Adipocyte (in vitro differentiated cells): ENCODE measurements at places on chromosomes 2 and 18.

DNA sequence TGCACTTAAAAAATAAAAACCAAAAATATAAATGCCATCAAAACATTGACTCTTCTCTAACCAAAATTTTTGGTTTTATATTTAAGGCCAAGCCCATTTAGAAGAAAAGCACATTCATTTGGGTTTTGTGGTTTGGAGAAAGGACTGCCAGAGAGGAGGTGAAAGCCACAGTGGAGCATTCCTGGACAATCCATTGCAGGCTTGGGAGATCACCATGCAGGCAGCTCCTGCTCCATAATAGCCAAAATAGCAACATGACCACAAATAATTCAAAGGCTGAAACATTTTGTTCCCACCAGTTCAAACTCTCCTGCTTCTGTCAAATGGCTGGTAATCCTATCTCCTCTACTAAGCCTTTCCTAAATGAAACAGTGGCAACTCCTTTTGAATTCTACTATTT is 73.5 kb downstream of the GALNT3 start:
- peak; percentile 65 for DNase-seq

DNA sequence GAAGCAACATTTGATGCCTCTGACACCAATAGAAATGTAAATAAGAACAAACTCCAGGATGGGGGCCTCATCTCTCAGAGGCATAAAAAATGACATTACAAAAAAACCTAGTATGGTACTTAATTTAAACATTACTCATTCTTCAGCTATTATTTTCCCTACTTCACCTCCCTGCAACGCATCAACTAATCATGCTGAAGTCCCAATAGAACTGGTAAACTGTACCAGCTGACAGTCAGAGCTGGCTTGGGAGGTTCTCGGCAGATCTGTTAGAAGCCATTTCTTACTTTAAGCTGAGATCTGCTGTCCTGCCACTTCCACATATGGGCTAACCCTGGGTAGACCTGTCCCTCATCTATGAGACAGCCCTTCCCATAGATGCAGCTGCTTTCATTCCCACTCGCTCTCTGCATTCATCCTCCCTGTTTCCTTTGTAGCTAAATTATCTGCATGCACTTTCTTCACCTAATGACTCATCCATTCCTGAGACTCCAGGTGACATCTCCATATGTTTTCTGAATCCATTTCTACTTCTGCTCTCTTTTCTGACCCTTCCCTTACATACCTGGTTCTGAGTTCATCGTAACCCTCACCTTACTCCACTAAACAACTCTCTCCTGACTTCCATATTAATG is 108.1 kb downstream of the AOX1 start:
- no peak for DNase-seq

DNA sequence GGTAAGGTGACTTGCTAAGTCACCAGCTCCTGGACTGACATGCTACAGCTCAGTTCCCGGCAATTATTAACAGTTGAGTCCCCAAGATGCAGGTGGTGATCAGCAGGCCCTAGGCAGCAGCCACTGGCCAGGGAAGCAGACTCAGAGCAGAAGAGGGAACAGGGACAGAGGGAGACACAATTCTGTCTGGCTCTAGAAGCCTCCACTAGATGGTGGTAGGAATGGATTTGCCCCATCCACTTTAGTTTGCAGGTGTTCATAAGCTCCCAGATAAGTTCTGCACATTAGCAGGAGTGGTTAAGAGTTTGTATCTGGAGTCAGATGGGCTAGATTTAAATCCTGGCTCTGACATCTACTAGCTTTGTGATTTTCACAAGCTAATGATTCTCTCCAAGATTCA is 25.5 kb upstream of the SLC1A4 start:
- no peak for DNase-seq

DNA sequence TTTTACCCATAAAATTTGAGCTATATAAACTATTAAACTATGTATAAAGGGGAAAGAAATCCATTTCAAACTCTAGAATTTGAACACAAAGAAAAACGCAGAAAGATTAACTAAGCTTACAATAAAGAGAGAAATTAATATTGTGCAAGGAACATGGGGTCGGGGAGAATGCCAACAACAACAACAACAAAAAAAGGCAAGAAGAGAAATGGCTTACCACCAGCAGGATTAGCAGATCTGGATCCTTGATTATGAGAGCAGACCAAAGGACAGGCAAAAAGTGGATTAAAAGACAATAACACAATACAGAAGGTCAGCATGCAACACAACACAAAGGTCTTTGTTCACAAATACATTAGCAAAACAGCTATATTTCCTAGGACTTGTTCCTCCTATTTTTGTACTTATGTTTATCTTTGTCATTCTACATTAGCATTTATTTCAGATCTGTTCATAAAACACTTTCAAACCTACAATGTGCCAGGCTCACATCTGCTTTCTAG is 103.4 kb upstream of the RNU4ATAC start:
- peak; percentile 52 for DNase-seq

DNA sequence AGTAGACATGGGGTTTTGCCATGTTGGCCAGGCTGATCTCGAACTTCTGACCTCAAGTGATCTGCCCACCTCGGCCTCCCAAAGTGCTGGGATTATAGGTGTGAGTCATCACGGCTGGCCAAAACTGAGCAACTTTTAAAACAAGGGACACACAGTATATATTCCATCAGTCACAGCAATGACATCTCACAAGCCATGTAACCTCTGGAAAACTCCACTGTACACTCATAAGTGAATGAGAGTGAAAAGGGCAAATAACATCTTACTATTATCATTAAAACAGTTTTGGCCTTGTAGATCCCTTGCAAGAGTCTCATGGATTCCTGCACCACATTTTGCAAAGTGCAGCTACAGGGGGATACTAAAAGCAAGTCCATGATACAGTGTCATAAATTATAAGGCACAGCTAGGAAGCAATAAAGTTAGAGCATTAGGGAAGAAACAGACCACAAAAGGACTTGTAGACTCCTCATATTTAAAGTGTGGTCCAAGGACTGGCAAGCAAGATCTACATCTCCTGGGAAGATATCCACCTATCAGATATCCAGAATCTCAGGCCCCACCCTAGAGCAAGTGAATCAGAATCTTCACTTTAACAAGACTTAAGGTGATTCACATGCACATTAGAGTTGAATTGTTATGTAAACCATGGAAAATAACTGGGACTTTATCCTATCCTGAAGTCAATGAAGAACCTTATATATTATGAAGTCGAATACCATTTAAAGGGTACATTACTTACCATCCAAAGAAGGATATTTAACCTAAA is 5.7 kb downstream of the SMC6 start:
- DNase-seq = no peak

DNA sequence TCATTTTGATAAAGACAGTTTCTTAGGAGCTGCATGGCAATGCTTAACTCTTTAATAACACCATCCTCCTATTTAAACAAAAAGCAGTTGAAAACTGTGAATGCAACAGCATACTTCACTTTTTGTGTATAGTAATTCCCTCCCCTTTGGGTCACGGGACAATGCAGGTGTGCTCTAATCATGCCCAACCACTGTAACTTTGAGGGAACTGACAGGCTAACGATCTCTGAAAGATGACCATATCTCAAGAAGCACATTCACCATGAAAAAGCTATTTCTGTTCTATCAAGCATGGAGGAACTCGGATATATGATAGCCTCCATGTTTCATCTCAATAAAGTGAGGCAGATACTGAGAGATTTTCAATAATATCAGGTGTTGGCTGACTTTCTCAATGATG is 81.1 kb upstream of the CD226 start:
- DNase-seq = no peak

- DNase-seq = peak; percentile 91
These were observed at the start of gene MYL12B for GRCh38 chr18:3261373-3262233. Gene MYL12B (plus strand): TSS chr18:3262133. CDS start chr18:3272899, 10,766 bp downstream.

- peak; percentile 31 for DNase-seq
These were observed 21.2 kb downstream of the MRPL44 start for GRCh38 chr2:223978451-223978850.

DNA sequence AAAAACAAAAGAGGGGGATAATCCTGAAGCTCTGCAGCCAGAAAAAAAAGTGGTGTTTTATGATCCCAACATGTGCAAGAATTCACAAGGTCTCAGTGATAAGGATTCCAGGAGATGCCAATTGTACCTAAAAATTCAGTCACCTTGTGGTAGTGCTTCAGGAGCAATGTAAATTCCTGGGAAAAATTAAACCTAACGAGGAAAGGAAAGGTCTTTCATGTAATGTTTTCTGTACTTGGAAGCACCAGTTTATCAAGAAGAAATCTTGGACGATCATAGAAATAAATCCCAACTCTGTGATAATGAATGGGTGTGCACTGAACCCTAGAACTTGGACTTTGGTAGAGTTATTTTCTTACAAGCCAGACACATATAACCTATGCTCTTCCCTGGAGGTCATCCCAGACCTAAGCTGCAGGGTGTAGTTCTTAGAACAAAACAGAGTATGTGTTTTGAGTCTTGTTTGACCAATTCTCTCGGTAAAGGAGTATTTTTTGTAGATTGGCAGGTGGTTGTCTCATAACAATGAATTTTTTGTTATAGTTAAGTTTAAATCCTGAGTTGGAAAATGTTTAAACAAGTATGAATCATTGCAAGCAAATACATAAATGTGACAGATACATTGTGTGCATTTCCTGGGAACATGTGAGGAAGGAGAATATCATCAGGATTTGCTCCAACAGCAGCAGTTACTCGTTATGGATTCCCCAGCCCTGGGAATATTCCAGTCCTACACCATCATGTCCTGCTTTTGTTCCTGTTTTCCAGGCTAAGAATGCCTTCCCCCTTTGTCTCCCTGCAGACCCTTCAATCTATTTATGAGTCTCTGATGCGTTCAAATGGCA is 224.6 kb downstream of the NAPG start:
- no peak for DNase-seq

DNA sequence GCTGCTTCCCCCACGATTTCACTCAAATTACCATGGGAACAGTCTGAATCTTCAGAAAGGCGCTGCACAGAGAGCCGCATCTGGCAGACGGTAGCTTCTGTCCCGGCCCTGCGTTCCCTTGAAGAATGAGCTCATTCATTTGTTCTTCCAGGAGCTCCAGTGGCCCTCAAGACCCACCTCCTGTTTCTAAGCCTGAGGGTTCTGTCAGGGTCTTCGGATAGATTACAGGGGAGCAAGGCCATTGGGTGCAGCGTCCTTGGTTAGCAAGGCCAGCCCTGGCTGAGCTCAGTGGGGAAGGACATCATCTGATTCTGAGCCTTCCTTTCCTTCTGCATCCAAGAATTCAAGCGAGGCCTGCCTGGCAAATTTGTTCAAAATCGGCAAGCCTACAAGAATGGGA is 111.9 kb downstream of the PDCL3 start:
- no peak for DNase-seq
